ENCODE measurements at places on chromosomes 6 and 20.

GRCh38 chr20:46767127-46767761 lies 57.8 kb downstream of the SLC2A10 start:
- DNase-seq: no peak

- no peak for DNase-seq
Measured at GRCh38 chr6:21971541-21971940, 325.3 kb downstream of the PRL start.

DNA sequence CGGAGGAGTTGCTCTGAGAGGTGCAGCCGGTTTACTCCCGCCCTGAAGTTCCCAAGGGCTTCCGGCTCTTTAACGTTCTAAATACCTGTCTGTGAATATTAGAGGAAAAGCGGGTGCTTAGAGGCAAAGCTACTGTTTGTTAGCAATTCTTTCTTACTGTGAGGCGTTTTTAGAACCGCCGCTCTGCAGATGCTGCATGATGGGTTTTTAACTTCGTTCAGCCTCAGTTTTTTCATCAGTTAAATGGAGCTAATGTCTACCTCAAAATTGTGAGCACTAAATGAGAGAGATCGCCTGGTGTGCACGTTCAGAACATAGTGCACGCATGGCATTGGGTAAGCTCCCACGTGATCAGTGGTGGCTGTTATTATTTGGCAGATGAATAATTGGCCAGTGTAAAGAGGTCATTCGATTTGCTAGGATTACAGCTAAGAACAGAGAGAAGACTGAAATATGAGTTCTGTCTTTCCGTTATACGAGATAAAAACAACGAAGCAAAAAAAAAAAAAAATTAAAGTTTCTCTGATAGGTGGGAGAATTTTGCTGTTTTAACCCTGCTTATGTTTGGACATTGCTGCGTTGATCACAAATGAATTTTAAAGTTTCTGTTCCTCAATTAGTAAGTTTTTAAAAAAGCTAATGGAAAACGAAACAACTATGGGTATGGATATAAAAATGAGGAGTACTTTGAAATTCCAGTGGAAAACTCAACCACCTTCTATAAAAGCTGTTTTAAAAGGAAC lies 660 bp upstream of the TFB1M start:
- no peak for DNase-seq

DNA sequence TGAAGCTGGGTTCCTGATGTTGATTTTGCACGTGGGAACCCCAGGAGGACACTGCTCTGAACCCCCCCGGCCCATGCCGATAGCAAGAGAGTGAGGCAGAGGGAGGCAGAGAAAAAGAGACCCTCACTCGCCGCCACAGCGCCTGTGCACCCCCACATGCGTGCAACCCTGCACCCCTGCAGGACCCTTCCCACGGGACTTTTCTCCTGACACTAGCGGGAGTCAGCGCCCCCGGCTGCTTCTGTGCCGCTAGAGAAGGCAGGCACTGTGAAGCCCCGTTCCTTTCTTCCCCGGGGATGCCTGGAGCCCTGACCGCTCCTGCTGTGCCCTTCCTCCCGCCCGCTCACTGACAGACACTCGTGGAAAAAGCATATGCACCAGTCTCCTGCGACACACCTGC lies 67.4 kb downstream of the GMPR start:
- no peak for DNase-seq

DNA sequence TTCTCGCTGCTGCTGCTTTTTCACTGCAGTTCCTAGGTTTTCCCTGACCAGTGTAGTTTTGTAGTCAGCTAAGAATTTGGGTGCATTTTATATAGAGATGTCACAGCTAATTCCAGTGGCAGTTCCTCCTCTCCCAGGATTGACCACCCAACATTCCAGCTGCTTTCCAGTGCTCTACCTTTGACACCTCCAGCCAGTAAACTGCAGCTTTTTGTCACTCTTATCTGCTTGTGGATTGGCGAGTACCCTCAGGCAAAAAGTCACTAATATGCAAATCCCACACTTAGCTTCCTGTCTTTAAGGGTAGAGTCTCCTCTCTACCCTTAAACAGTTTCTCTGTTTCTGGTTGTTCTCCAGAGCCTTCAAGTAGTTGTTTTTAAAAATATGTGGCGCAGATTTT lies 146.9 kb upstream of the KCNG1 start:
- no peak for DNase-seq

DNA sequence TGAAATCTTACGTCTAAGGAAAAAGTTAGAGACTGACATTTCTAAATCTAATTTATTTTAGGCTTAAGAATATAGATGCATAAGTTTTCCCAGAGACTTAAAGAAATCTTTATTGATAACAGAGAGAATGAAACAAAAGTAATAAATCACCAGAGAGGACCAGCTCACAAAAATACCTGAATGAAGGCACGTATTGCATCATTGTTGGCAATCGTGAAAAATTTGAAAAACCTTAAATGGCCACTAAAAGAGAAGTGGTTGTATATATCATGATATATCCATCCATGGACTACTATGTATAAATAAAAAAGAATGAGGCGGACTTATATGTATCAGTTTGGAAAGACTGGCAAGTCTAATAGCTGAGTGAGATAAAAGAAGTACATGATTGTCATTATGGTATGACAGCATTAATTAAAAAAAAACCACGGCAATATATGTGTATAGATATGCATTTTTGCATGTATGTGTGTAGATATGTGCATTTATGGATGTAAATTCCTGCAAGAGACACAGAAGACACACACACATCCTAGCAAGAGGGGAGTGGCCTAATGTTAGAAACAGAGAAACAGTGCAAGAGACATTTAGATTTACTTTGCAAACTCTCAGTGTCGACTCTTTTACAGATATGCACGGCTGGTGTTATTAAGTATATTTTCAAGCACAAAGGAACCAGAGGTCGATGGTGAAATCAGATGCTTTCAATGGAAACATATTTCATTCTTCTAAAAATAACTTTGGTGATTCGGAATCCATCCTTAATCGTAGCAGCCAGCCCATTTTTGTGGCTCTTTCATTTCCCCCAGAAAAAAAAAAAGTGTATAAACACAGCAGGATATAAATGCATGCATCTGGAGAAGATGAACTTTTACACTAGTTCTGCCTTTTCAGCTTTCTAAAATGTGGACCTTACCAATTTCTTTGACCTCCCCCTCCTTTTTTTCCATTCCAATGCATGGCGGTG lies 156.1 kb upstream of the SALL4 start:
- no peak for DNase-seq

DNA sequence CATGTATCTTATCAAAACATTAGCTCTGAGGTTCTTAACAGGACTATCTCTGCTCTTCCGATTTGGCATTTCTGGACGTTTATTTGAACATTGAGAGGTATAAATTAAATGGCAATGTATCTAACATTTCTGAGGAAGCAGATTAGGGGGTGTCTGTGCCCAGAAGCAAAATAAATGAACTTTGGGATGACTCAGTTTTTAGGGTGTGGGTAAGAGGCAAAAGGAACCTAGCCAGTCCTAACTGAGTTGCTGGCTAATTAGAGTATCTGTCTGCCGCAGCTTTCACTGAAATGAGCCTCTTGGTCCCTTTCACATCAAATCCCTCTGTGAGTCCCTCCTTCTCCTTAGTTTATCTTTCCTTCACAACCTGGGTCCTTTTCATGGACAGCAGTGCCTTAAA lies 1.1 kb downstream of the RNF144B start:
- DNase-seq: no peak

GRCh38 chr6:79079561-79080041 lies 1.5 kb upstream of the PHIP start:
- no peak for DNase-seq

GRCh38 chr20:18739751-18740166 lies 73.8 kb upstream of the SCP2D1 start:
- DNase-seq: no peak

DNA sequence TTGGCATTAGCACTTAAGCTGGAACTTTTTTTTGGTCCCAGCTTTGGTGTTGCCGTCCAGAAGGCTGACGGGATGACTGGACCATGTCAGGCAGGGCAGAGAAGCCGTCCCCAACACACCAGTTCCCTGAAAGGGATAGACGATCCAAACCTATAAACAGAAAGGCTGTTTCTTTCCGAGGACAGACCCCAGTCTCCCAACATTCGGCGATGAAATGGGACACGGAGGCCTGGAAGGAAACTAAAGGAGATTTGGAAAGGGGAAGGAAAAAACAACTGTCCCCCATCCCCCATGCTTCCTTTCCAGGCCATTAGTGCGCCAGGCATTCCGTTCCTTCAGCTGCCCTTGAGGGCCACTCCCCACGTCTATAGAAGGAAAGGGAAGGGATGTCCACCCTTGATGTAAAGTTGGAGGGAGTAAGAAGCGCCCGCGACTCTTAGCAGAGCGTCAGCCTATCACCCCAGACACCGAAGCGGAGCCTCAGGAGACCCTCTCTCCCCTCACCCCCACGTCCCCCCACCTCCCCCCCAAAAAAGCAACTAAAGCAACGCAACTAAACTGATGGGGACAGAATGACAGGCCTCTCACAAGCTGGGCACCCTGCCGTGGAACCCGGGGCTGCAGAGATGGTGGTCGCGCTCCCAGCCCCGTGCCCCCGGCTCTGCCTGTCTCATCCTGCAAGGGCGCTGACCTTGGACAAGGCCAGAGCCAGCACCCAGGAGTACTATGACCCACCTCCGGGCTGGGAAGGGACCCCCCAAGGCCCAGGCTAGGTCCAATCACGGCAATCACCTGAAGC lies 638 bp downstream of the BLCAP start:
- no peak for DNase-seq

DNA sequence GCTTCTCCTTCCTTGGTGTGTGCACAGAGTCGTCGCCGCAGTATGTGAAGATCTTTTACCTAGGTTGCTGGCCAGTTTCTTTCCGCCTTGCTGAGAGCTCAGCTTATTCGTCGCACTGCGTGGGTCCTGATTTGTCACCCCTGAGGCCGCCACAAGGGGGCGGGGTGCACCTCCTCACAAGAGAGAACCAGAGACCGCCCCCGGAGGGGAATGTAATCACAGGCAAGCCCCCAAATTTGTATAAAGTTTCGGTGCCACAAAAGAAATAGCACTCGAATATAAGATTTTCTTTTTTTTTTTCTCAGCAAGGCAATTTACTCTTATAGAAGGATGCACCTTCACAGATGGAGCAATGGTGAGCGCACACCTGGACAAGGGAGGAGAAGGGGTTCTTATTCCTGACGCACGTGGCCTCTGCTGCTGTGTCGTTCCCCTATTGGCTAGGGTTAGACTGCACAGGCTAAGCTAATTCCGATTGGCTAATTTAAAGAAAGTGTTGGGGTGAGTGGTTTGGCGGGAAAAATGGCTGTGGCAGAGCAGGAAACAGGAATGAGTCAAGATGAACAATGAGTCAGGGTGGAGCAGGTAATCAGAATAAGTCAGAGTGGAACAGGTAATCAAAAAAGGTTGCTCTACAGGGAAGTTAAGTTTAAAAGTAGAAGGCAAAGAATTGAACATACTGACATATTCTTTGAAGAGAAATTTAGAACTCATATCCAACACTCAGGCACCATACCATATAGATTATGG lies 19.5 kb downstream of the NCOA3 start:
- no peak for DNase-seq
